ENCODE measurements at places on chromosomes 4 and X.

DNA sequence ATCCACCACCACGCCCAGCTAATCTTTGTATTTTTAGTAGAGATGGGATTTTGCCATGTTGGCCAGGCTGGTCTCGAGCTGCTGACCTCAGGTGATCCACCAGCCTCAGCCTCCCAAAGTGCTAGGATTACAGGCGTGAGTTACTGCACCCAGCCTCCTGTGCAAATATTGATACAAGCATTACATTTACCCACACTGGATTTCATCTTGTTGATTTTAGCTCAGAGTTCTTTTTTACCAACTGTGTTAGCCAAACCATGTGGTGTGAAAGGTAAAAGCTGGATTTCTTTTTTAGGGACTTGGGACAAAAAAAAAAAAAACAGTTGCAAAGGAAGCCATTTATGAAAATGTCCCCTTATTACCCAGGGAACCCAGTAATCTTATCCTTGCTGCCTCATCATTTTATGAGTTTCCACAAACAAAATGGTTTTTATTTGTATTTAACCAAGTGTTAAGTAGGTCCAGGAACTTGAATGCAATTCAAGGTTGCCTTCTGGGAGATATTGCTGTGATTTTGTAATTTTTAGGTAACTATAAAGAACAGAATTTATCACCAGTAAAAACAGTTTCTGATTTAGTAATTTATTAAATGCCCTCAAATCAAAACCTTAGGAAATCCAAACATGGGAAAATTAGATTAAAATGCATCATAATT is 202.5 kb downstream of the PALLD start:
- no peaks in the 10 kb centered on the region for H3K27me3 ChIP-seq
- no peak for DNase-seq
- H3K4me1 ChIP-seq, result peaks cover 28% of the 10 kb centered on the region
- H3K27ac ChIP-seq, result no peak overlapping the region

- no peak for DNase-seq
- H3K27me3 ChIP-seq, result peaks cover 13% of the 10 kb centered on the region
- H3K27ac ChIP-seq, result no peak overlapping the region
- H3K4me1 ChIP-seq, result no peaks in the 10 kb centered on the region
- no peak overlapping the region for H3K4me3 ChIP-seq
- H3K36me3 ChIP-seq, result no peaks in the 10 kb centered on the region
Measured at GRCh38 chr4:93911671-93912070, 83.1 kb downstream of the ATOH1 start.

DNA sequence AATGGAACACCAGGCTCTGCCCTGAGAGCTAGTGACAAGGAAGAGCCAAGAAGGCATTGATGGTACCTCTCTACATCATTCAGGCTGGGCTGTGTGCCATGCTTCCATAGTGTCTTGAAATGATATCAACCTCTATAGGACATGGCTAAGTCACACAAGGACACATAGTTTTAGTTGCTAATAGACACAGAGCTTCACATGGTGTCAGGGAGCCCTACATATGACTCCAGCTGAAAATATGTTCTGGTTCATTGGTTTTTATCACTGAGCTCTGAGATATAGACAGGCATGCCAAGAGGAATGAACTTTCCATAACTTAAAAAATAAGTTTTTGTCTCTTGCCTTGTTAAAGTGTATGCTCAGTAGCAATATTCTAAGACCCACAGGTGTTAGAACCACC is 72.1 kb upstream of the PRKG2 start:
- H3K4me3 ChIP-seq, result no peak overlapping the region
- H3K4me1 ChIP-seq, result peaks cover 11% of the 10 kb centered on the region
- no peaks in the 10 kb centered on the region for H3K36me3 ChIP-seq
- peaks cover 69% of the 10 kb centered on the region for H3K27me3 ChIP-seq
- H3K27ac ChIP-seq, result no peak overlapping the region

DNA sequence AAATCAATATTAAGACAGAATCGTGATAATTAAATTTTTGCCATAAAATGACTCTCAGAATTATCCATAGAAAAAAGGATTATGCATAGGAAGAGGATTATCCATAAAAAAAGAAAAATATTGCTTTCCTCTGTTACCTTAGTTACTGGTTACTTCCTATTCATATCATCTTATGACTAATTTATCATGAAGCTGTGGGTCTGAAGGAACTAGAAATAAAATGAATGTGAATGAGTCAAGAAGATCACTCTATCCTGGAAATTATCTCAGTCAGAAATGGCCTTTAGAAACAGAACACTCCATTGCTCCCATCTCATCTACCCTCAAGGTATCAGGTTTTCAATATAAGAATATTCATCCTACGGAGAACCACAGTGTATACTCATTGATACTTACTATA is 19.4 kb downstream of the RPS6KA6 start:
- DNase-seq, result no peak
- no peaks in the 10 kb centered on the region for H3K36me3 ChIP-seq
- H3K27ac ChIP-seq, result no peak overlapping the region
- peaks cover 1% of the 10 kb centered on the region for H3K4me1 ChIP-seq
- H3K4me3 ChIP-seq, result no peak overlapping the region
- H3K27me3 ChIP-seq, result no peaks in the 10 kb centered on the region

- no peak for DNase-seq
- no peak overlapping the region for H3K4me3 ChIP-seq
- H3K36me3 ChIP-seq, result peaks cover 4% of the 10 kb centered on the region
- peaks cover 19% of the 10 kb centered on the region for H3K4me1 ChIP-seq
Measured at GRCh38 chr4:125368146-125368545, 53.4 kb downstream of the FAT4 start.

DNA sequence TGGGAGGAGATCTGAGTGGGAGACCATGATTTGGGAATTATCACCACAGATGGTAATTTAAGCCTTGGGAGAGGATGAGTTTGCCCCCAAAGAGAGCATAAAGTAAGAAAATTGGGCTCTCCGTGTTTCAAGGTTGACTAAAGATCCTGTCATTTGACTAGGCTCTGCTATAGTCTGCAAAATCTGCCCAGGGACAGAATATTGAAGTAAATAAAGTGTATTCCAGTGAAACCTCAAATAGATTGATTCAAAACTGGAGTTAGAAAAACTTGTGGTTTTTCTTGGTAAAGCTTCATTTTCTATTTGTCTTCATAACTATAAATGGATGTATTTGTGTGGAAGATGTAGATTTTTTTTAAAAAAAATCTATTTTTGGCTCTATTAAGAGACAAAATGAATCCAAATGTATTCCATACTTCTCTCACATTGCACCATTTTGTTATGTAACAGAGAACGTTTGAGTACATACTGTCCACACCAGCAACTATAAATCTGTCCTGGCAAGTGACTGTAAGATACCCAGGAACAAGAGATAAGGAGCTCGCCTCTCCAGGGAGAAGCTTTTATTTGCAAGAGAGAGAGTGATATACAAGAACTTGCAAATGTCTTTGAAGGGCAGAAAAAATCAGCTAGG is 170.2 kb downstream of the CBR4 start:
- no peak for DNase-seq
- H3K4me3 ChIP-seq, result no peak overlapping the region
- peak overlapping the region; percentile 67 for H3K27ac ChIP-seq
- peaks cover 29% of the 10 kb centered on the region for H3K36me3 ChIP-seq

GRCh38 chrX:11423362-11423818 is 130.2 kb downstream of the AMELX start:
- H3K27me3 ChIP-seq, result peaks cover 11% of the 10 kb centered on the region
- peaks cover 7% of the 10 kb centered on the region for H3K4me1 ChIP-seq
- DNase-seq, result no peak
- H3K36me3 ChIP-seq, result no peaks in the 10 kb centered on the region

- no peak overlapping the region for H3K4me3 ChIP-seq
- H3K27ac ChIP-seq, result no peak overlapping the region
- H3K4me1 ChIP-seq, result no peaks in the 10 kb centered on the region
- no peaks in the 10 kb centered on the region for H3K36me3 ChIP-seq
Measured at GRCh38 chr4:13007802-13008470, 476.2 kb downstream of the RAB28 start.

- peaks cover 9% of the 10 kb centered on the region for H3K27me3 ChIP-seq
- no peaks in the 10 kb centered on the region for H3K36me3 ChIP-seq
- no peak overlapping the region for H3K27ac ChIP-seq
- no peak overlapping the region for H3K4me3 ChIP-seq
- H3K4me1 ChIP-seq, result peaks cover 15% of the 10 kb centered on the region
- DNase-seq, result peak; percentile 78
Measured at GRCh38 chr4:55321707-55322264, 24.3 kb upstream of the SRD5A3 start.

DNA sequence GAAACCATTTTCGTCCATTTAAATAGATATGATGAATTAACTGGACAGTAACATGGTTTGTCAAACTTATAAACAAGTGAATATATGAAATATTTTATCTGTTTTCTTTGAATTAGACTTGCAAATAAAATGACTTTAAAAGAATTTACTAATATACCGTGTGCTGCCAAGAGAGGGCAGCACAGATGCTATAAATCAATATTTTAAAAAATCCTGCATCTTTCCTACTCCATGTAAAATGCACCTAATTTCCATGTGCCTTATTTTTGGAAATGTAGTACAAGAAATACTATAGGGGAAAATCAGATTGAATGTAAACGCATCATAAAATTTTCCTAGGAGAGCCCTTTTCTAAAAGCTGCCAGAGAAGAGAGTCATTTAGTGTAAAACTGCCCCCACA is 62.2 kb downstream of the PRKX start:
- no peaks in the 10 kb centered on the region for H3K27me3 ChIP-seq
- no peak for DNase-seq
- no peaks in the 10 kb centered on the region for H3K4me1 ChIP-seq
- H3K4me3 ChIP-seq, result no peak overlapping the region
- H3K27ac ChIP-seq, result no peak overlapping the region

GRCh38 chr4:34157547-34157946 is 2086.8 kb downstream of the ARAP2 start:
- H3K27me3 ChIP-seq, result no peaks in the 10 kb centered on the region
- peaks cover 10% of the 10 kb centered on the region for H3K36me3 ChIP-seq
- DNase-seq, result no peak
- no peaks in the 10 kb centered on the region for H3K4me1 ChIP-seq
- no peak overlapping the region for H3K27ac ChIP-seq

GRCh38 chr4:53653484-53654053 is 62.3 kb upstream of the LNX1 start:
- H3K4me1 ChIP-seq, result peaks cover 27% of the 10 kb centered on the region
- no peak overlapping the region for H3K27ac ChIP-seq
- no peak overlapping the region for H3K4me3 ChIP-seq

DNA sequence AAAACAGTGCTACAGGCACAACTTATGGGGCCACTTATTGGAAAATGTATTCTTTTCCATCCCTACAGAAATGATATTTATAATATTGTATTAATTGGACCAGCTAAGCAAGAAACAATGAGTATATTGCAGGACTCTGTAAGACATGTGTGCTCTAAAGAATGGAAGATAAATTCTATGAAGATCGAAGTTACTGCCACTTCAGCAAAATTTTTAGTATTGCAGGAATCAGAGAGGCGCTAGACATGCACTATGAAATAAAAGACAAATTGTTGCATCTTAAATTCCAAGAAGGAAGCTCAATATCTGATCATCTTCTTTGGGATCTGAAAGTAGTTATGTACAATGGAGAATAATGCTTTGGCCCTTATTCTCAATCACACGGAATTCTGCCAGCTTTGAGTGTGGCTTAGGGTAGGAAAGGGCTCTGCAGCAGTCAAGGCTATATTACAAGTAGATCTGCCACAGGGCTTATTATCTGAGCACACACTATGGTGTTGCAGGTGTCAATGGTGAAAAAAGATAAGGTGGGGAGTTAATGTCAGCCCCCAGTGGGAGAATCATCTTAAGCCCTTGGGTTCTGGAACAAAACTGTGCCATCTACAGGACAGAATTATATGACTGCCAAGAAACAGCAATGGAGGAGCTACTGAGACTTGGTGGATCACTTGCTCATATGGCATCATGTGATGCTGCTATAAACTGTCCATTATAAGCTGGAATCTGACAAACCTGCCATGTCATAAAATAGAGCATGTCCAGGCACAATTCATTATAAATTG is 334.0 kb upstream of the NDST3 start:
- H3K36me3 ChIP-seq, result no peaks in the 10 kb centered on the region
- no peak for DNase-seq
- H3K4me1 ChIP-seq, result no peaks in the 10 kb centered on the region
- H3K27me3 ChIP-seq, result no peaks in the 10 kb centered on the region
- H3K4me3 ChIP-seq, result no peak overlapping the region
- H3K27ac ChIP-seq, result no peak overlapping the region

GRCh38 chrX:31629195-31629594 is 557.4 kb upstream of the FTHL17 start:
- no peaks in the 10 kb centered on the region for H3K27me3 ChIP-seq
- H3K27ac ChIP-seq, result no peak overlapping the region
- no peak overlapping the region for H3K4me3 ChIP-seq
